Psoas muscle (tissue), 8 donors: ENCODE measurements at places on chromosomes 6 and 20.

GRCh38 chr6:129135451-129135850 lies 252.5 kb downstream of the LAMA2 start:
- no peak for DNase-seq

DNA sequence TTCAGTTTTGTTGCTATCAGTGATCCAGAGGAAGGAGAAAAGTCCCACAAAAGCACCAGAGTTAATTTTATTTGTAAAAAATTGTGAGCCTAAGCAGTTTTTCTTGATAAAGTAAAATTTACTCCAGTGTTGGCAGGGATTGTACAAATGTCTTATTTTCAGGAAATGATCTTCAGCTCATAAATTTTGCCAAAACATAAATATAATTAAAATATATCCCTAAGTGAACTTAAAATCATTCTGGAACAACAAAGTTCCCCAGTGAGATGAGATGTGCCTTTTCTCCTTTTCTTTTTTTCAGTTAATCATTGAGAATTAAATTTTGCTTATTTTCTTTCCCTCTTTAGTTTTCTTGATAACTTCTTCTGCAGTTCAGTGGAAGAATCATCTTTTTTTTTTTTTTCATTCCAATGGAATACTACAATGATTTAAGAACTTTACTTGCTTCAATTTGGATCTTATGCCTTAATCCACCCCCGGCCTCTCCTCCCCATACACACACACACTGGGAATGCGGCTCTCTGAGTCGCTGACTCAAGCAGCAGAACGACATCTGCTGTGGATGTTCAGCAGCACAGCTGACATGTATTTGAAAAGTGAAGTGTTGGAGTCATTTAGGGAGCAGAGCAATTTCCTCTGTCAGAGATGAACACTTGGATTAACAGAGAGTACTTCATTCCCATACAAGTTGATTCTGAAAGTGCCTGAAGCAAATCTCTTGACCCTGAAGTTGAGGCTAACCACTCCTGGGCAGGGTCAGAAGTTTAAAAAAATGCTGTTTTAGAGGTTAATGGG lies 27.7 kb upstream of the LAMA4 start:
- peak; percentile 55 for DNase-seq

GRCh38 chr6:35534407-35535170 lies 21.9 kb upstream of the TULP1 start:
- no peak for DNase-seq

GRCh38 chr20:17995967-17996819 lies 27.4 kb downstream of the MGME1 start:
- DNase-seq = no peak

GRCh38 chr6:95243053-95243452 lies 334.3 kb upstream of the MANEA start:
- DNase-seq = no peak

DNA sequence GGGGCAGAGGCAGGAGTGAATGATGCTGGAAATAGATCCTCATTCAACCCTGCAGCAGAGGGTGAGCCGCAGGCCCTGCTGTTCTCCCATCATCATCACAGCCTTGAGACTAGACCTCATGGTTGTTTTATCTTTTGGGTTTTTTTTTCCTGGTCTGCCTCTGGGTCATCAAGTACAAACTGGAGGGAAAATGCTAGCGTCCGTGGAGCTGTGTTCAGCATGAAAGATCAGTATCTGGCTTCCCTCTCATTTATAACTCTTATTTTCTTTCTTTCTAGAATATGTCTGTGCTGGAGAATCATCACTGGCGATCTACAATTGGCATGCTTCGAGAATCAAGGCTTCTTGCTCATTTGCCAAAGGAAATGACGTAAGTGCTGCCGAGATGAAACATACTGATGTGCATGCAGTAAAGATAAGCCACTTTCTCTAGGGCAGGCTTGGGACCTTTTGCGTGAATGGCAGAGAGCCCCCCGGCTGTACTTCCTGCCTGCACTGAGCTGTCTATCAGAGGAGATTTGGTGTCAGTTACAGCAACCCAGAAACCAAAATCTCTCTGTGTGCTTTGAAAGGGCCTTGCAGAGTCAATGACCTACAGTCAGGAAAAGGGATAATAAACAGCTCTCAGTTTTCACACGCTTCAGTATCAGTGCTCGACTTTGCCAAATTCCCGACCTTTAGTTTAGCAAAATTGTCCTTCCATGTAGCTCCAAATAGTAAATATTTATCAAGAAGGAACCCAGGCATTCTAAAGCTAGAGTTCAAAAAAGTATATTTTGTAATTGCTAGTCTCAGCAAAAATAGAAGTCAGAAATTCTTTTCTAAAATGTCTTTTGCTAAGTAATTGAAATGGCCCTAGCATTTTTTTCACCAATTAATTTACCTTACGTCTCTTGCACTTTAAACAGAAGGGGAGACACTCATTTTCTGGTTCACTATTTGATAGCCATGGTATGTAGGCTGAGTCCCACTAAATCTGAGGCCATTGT lies 76.3 kb downstream of the MTFR2 start:
- DNase-seq = no peak

GRCh38 chr6:70280400-70280853 lies 22.5 kb downstream of the COL9A1 start:
- no peak for DNase-seq

GRCh38 chr6:144346719-144347447 lies 61.7 kb downstream of the UTRN start:
- no peak for DNase-seq

DNA sequence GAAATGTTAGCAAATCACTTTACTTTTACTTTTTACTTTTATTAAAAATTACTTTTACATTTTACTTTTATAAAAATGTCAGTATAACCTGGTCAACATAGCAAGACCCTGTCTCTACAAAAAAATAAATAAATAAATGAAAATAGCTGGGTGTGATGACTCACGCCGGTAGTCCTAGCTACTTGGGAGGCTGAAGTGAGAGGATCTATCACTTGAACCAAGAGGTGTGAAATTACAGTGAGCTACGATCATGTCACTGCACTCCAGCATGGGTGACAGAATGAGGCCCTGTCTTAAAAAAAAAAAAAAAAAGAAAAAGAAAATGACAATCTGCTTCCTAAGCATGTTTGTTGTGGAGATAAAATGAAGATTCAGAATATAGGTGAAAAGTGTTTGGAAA lies 31.0 kb upstream of the FBXO30 start:
- DNase-seq = no peak

GRCh38 chr20:1536893-1537730 lies 20.4 kb downstream of the SIRPD start:
- DNase-seq = no peak

- no peak for DNase-seq
These were observed 33.5 kb downstream of the GHRH start for GRCh38 chr20:37228082-37228481.

- no peak for DNase-seq
These were observed 15.2 kb upstream of the SSR1 start for GRCh38 chr6:7328243-7328642.

DNA sequence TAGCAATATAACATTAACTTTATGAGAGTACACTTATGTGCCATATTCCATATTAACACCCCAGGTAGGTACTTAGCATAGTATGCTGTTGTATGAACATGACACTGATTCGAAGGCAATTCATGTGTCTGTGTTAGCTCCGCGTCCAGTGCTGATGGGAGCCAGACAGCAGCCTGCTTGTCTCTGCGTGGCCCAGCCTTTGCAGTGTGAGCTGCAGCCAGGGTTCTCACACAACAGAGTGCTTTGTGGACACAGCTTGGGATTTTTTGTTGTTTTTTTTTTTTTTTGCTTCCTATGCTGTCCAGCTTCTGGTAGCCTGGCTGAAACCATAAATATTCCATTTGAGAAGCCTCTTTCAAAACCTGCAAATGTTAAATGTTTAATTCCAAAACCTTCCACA lies 350.9 kb downstream of the SMOC2 start:
- no peak for DNase-seq

DNA sequence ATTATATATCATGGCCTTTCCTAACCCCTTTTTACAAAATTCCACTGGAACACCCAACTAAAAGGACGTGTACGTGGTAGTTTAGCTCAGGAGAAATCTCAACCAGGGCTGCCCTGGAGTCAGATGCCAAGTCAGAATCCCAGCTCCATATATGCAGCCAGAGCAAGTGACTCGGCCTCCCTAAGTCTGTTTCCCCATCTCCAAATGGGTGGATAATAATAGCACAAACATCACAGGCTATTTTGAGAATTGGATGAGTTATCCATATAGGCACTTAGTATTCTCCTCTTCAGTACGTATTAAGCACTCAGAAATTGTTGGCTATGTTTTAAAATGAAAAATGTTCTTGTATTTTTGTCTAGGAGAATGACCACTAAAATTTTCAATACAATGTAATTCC lies 481.5 kb downstream of the CD109 start:
- peak; percentile 6 for DNase-seq

DNA sequence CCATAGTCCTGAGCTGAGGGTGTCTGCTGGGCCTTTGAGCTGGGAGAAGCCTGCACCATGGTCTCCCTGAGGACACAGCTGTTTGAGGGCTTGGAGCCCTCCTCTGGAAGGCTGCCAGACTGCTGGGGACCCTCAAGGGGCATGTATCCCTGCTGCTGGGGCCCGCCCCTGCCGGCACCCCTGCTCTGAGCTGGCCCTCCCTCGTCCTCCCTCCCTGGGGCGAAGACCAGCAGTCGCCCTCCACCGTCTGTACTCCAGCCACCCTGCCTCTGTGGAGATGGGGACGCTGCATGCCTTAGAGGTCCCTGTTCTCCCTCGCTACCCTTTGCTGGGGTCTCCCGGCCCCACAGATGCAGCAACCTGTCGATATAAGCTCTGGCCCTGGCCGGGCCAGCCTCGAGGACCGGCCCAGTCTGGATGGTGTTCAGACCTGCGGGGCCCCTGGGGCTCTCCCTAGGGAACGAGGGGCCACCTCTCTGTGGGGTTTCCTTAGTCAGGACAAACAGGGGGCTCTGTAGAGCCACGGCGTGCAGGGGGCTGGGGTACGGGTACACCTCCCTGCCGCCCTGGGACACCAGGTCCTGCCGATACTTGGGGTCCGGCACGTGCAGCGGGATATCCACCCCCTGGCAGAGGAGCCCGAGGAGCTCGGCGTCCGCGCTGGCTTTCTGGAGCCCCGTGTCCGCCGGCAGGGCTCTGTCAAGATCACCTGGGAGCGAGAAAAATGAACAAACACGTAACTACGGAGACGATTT lies 11.0 kb downstream of the DACT2 start:
- DNase-seq = no peak

- no peak for DNase-seq
These were observed 120.7 kb upstream of the ZFP64 start for GRCh38 chr20:52312132-52312729.

GRCh38 chr20:20293691-20294385 lies 74.1 kb upstream of the INSM1 start:
- no peak for DNase-seq

GRCh38 chr6:45822246-45822812 lies 193.3 kb downstream of the CLIC5 start:
- DNase-seq = no peak

- DNase-seq = no peak
These were observed 29.5 kb downstream of the PXDC1 start for GRCh38 chr6:3721810-3722621.

GRCh38 chr6:7650878-7651277 lies 60.9 kb downstream of the SNRNP48 start:
- DNase-seq = no peak

- no peak for DNase-seq
These were observed 188.5 kb upstream of the PMEPA1 start for GRCh38 chr20:57898332-57898731.

- DNase-seq = peak; percentile 43
These were observed 38.4 kb downstream of the RREB1 start for GRCh38 chr6:7145885-7146828.

DNA sequence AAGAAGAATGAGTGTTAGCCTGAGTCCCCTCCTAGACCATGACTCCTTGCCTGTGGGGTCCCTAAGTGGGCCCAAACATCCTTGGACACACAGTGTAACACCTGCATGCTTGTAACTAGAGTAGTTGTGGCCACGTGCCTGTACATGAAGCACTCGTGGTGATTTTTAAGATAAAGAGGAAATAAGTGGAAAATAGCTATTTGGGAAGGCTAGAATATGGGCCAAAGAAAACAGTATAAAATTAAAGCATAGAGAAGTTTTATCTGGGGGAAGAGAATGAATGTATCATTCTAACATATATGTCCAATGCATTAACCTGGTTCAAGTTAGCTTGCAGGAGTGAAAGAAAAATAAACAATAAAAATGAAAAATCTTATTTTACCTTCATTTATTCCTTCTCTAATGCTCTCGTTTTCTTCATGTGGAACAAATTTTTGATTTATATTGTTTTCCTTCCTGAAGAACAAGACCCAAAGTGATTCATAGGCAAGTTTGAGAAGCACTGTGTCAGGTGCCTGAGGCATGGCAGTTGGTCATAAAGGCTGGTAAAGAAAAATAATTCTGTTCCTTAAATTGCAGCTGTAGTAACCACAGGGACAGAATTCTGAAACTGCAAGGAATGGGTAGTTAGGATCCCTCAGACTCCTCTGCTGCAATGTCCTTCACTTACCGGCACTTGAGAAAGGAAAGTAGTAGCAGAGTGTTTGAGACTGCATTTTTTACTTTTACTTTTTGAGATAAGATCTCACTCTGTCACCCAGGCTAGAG lies 8.5 kb upstream of the CST3 start:
- DNase-seq = no peak

DNA sequence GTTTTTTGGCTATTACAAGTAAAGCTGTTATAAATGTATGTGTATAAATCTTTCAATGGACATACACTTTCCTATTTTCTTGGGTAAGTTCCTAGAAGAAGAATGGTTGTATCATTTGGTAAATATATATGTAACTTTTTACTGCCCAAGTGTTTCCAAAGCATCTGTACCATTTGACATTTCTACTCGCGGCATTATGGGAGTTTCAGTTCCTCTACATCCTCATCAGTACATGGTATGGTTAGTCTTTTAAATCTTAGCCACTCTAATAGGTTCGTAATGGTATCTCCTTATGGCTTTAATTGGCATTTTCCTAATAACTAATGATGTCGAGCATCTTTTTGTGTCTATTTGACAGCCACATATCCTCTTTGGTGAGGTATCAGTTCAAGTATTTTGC lies 12.9 kb downstream of the SNPH start:
- DNase-seq = no peak

- DNase-seq = no peak
These were observed 107.2 kb upstream of the CENPW start for GRCh38 chr6:126232671-126233070.

DNA sequence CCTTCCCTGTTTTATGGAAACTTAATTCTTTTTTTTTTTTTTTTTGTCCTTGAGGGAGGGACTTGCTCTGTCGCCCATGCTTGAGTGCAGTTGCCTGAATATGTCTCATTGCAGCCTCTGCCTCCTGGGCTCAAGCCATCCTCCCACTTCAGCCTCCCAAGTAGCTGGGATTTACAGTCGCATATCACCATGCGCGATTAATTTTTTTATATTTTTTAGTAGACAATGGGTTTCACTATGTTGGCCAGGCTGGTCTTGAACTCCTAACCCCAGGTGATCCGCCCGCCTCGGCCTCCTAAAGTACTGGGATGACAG lies 654 bp downstream of the TMEM14C start:
- DNase-seq = no peak

DNA sequence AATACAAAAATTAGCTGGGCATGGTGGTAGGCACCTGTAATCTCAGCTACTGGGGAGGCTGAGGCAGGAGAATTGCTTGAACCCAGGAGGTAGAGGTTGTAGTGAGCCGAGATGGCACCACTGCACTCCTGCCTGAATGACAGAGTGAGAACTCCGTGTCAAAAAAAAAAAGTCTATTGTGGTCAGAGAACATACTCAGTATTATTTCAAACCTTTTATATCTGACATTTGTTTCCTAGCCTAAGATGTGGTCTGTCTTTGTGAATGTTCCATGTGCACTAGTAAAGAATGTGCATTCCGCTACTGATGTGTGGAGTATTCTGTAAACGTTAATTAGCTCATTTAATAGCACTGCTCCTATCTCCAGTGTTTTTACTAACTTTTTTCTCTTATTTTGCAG lies 11.7 kb downstream of the RAB22A start:
- no peak for DNase-seq

GRCh38 chr6:29737707-29738630 lies 14.7 kb downstream of the HLA-F start:
- DNase-seq = peak; percentile 53
